ENCODE measurements at places on chromosomes 13 and 19. TPM values are rescaled to one million over a fixed set of nuclear protein-coding genes. Genes with fewer than 3 reads are reported as not detected.

DNA sequence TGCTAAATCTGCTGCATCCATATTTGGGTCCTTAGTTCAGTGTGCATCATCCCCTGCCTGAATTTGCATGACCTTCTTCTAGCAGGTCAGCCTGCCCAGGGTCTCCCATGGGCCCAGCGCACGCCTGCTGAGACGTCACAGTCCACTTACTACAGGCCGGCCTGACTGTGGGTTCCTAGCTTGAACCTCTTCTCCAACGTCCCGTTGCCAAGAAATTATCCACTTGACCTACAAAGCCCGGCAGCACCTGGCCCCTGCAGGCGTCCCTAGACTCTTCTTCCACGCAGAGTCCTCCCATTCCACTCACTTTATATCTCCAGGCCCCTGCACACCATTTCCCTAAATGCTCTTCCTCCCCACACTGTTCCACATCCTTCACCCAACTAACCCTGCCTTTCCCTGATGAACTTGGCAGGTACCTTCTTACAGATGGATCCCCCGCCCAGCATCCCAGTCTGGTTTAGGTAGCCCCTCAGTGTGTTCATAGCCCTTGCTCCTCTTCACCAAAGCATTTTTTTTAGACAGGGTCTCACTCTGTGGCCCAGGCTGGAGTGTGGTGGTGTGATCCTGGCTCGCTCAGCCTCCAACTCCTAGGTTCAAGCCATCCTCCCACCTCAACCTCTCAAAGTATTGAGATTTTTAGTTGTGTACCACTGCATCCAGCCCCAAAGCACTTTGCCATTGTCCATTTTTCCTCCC is 155.0 kb upstream of the SOX1 start:
- no peak for DNase-seq

GRCh38 chr19:43774103-43774939 is 6.5 kb downstream of the KCNN4 start:
- DNase-seq: no peak

- DNase-seq: peak; percentile 34
Observed at GRCh38 chr19:33796164-33796875, at the start of gene KCTD15. Gene KCTD15, plus strand, starts transcription at chr19:33796870. Its CDS starts 3,585 bp downstream, at chr19:33800455.

DNA sequence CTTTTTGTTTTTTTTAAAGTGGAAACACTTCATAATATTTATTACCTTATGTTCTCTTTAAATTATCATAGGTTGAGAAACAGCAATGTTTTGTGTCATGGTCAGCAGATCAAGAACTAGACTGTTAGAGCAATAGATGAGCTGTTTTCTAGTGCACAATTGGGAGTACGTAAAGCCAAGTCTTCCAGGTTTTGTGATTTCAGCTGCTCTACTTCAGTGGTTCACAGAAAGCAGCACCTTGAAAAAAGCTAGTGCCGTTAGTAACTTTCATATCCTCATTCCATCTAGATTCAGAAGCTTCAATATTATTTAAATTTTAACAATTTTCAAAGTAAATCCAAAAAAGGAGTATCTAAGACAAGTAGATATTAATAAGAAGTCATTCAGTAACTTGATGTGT is 1.9 kb downstream of the GPR18 start:
- no peak for DNase-seq

- DNase-seq: no peak
Observed at GRCh38 chr13:34459856-34460255, 482.2 kb upstream of the NBEA start.

DNA sequence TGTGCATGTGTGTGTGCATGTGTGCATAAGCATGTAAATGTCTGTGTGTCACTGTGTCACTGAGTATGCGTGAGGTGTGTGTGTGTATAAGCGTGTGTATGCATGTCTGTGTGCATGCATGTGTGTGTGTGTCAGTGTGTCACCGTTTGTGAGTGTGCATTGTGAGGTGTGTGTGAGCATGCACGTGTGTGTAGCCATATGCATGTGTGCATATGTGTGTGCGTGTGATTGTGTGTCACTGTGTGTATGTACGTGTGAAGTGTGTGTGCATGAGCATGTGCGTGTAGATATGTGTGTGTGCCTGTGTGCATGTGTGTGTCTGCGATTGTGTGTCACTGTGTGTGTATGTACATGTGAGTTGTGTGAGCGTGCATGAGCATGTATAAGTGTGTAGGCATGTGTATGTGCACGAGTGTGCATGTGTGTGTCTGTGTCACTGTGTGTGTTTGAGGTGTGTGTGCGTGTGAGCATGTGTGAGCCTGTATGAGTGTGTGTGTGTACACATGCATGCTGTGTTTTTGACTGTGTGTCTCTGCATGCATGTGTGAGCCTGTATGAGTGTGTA is 144.5 kb downstream of the NALCN start:
- DNase-seq: no peak

- DNase-seq: no peak
Observed at GRCh38 chr19:18428173-18428786, 9.1 kb downstream of the SSBP4 start.

- no peak for DNase-seq
Observed at GRCh38 chr19:55766466-55766865, 2.5 kb upstream of the RFPL4AL1 start.

DNA sequence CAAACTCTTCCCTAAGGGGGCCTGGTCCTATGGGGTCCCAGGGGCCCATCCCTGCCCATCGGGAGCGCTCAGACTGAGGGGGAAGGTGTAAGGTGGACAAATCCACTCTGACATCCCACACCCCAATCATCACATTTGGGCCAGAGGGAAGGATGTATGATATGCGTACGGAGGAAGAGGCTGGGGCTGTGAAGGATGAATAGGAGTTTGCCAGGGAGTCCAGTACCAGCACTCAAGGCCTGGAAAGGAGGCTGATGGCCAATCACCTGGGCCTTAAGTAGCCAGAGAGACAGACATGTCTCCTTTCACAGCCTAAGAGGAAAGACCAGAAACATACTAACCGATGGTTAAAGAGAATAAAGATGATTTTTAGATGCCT is 14.9 kb downstream of the TJP3 start:
- no peak for DNase-seq

DNA sequence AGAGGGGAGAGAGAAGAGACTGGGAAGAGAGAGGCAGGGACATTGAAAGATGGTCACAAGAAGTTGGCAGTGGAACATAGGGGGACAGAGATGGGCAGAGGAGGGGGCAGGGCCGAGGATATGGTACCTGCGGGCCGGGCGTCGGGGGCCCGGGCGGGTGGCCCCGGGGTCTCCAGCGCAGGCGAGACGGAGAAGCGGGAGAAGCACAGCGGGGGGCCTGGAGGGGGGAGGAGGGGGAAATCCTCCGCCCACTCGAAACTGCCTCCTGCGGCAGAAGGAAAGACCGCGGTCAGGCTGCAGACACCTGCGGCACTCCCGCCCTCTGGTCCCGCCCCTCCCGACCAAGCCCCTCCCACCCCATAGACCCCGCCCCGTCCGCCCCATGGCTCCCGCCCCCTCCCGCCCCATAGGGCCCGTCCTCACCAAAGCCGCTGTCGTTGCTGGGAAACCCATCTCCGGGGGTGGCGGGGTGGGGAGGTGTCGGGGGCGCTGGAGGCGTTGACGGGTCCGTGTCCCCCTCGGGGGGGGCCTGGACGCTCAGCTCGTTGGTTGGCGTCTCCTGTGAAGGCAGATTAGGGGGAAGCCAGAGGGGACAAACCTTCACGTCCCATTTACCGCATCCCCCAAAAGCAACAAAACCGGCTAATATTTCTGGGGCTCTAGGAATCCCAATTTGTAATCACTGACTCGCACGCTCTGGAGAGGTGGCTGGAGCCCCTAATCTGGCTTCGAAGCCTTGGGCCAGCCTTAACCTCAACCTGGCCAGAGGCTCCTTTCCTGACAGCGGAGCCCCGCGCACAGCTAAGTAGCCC is 20.4 kb downstream of the LMTK3 start:
- peak; percentile 28 for DNase-seq

DNA sequence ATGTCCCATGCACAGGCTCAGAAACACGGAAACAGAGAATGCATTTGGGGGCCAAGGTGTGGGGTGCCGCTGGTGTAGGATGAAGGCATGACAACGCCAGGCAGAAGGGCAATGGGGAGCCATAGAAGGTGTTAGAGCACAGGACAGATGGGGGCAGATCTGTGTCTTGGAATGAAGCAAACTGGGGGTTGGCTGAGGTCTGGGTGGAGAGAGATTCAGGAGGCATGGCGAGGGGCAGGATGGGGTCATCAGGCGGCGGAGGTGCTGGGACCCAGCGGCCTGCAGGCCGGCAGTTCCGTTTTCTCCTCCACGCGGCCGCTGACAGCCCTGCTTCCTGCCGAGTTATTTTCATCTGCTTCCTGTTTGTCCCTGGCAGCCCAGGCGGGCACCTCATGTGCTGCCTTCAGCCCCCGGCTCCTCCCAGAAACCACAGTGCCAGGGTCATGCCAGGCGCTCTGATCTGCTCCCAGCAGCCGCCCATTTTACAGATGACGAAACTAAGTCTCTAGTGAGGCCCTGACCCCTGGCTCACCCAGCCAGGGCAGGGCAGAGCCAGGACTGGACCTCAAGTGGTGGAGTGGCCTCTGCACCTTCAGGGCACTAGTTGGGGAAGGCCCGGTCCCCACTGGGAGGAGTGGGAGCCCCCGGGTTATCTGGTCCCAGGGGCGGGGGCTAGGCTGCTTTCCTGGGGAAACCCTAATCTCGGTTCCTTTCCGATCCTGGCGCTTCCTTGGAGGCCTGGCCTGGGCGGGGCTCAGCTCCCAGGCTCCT is 2.2 kb downstream of the ARHGAP45 start:
- DNase-seq: no peak

GRCh38 chr19:48962029-48962848 is 2.9 kb upstream of the FTL start:
- DNase-seq: no peak

DNA sequence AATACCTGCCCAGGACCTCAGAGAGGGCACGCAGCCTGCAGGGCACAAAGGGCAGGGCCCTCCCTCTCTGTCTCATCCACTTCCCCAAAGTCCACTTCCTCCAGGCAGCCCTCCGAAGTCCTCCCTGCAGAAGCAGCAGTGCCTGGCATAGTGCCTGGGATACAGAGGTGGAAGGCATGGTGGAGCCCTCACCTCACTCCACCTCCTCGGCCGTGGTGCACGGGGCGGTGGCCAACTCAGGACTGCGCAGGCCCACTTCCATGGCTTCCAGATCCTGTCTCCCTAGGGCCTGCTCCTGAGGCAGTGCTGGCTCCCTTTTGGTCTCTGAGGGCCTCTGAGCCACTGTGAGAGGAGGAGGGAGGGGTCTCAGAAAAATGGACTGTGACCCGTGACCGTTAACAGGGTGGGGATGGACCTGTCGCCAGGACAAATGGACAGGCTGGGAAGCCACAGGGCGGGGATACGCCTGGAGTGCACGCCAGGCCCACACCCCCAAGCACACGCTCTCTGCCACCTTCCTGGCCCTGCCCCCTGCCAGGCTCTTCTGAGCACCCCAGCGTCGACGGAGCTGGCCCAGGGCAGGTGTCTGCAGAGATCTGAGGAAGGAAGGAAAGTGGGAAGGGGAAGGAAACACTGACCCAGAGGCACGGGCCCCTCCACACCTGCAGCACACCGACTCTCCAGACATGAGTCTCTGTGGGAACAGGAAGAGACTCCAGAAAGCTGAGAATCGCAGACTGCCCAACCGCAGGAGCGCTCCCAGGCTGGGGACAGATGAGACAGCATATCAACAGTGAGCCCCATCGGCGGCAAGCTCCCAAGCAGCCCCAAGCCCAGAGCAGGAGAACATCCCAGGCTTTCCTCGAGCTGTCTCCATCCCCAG is 8.4 kb downstream of the REXO1 start:
- no peak for DNase-seq

DNA sequence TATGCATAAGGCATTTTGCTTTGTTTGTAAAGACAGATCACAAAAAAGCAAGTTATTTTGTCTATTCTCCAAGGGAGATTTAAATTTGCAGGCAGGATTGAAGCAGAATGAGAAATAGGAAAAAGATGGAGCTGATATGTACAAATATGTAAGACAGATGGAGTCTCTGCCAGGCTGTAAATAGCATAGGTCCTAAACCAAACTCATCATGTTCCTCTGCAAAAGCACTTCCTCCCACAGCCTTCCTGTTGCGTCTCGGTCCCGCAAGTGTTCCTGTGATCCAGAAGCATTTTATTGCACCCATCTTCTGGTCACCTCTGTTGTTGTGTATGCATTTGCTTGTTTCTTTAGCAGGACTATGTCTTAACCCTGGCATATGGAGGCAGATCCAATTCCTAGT is 95.7 kb upstream of the CLDN10 start:
- DNase-seq: no peak

DNA sequence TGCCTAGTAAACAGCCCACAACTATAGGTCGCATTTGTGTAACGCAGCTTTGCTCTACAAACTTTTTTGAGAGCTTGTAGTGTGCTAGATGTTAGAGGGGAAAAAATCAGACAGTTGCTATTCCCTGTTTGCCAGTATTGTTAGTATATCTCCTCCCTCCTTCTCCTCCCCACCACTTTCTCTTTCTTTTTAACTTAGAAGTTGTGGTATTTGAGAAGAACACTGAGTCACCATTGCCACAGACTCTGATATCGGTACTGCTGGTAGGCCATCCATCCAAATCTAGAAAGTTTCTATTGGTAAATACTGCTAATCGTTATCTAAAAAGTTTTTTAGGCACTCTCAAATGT is 666 bp downstream of the POMP start:
- DNase-seq: no peak

DNA sequence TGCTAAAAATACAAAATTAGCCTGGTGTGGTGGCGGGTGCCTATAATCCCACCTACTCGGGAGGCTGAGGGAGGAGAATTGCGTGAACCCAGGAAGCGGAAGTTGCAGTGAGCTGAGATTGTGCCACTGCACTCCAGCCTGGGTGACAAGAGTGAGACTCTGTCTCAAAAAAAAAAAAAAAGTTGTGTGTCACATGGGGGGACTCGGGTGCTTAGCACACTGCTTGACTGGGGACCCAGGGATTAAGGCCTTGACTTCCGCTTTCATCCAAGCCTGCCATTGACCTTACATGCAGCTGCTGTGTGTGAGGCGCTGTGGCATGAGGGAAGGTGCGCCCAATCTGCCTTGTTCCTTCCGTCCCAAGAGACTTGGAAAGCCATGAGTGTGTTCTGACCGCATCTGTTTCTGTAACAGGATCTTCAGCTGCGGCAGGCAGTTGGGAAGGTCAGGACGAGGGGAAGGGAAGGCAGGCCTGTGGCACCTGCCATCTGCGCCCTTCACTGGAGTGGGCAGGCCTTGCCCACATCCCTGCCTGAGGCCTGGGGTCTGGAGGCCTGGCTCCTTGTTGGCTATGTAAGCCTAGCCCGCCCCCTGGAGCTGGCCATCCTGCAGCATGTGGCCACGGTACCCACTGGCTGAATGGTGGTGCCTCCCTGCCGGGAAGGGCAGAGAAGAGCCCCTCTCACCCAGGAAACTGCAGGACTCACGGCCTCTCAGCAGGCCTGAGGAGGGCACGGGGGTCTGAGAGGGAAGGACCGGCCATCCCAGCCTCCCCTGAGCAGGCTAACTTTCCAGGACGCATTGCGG is 23.0 kb downstream of the PPP1R37 start:
- DNase-seq: no peak

DNA sequence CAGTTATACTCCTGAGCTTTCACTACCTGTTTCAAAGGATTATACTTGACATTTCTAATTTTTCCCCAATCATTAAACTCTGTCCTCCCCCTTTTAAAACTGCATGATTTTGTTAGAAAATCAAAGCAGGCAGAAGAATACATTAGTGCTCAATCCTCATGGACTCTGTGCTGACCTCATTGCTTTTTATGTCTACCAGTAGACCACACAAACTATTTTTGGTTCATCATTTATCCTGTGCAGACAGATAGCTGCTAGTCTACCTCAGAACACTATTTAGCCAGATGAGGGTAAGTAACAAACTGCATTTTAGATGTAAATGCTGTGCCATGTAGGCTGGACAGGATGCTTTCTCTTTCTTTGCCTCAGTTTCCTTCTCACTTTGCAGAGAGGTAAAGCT is 235.9 kb downstream of the DCT start:
- DNase-seq: no peak

The CYP4F22 gene
- total RNA-seq: not detected

The LIG4 gene
- total RNA-seq: 16.7 TPM

The KIR2DL4 gene
- not detected for total RNA-seq

The ZNF490 gene
- total RNA-seq: 5.2 TPM

The TMPRSS9 gene
- total RNA-seq: not detected
